Hematopoietic multipotent progenitor cell treated with erythropoietin and hydrocortisone succinate and interleukin-3 and kit ligand, for 6 days (in vitro differentiated cells): ENCODE measurements at places on chromosomes 3 and 15.

GRCh38 chr15:31494786-31495185, 168.2 kb downstream of the KLF13 start:
- DNase-seq: no peak

GRCh38 chr15:36400936-36401585, 178.4 kb upstream of the CDIN1 start:
- no peak for DNase-seq

- no peak for DNase-seq
Measured at GRCh38 chr3:170346481-170347392, 10.8 kb upstream of the SKIL start.

DNA sequence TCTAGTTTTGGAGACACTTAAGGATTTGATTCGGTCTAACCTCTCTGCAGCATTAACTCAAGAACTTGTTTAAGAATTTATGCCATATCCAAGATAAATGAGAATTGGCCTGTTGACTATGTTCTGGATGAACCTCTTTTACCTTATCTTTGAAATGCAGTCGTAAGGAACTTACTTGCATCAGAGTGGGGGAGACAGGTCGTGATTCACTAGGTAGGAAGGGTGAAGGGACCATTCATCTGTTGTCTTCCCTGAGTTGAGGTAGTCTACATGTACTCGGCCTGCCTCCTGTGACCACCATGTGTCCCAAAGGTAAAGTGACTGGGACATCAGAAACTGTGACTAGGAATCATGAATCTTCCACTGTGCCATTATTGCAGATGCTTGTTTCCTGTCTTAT, 248.0 kb upstream of the P2RY1 start:
- peak; percentile 34 for DNase-seq

DNA sequence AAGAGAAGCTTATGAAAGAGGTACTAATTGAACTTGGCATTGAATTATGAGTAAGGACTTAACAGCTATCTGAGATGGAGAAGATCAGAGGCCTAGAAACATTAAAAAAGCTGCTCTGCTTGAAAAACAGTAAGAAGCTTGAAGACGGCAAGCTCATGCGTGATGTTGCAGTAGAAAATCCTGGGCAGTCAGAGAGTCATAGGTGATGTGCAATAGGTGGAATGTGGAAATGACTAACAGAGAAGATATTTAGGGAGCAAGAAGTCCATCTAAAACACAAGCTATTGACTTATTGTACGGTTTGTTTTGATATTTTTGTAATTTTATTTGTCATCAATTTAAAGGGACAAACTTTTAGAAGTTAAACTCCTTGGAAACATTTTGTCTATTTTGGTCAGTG, 1101.4 kb downstream of the ROBO2 start:
- no peak for DNase-seq

DNA sequence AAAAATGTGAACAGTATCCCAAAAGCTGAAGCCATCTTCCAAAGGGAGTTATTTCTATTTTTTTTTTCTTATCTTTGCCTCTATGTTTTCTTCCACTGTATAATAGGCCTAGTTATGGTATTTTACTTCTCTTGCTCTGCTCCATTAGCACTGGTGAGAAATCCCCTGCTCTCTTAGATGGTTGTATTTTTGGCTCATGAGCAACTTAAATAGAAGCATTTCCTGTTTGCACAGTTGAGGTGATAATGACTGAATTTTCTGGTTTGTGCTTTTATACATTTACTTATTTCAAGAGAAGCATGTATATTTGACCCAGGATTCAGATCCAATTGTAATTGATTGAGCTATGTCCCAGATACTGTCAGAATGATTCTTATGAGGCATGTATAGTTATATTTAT, 61.6 kb upstream of the CD200R1L start:
- no peak for DNase-seq

GRCh38 chr15:85929786-85930185, 135.1 kb upstream of the KLHL25 start:
- DNase-seq: no peak

DNA sequence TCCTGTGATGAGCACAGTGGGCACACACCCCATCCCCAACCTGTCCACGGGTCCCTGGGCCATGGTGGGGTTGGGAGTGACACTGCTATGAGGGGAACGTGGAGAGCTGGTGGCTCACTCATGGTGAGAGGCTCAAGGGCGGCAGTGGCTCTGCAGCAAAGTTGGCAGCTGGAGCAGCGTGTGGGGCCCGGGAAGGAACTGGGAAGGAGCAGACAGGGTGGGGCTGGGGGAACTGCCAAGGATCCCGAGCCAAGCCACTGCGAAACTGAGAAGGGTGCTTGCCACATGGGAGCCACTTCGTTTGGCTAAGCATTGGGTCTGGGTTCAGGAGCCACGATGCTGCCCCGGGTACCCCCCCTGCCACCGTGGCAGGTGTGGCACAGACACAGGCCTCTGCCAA, 80.1 kb downstream of the SNRK start:
- no peak for DNase-seq

GRCh38 chr3:138950006-138950644, 3.1 kb downstream of the FOXL2NB start:
- no peak for DNase-seq

GRCh38 chr3:140760324-140761075, 82.6 kb downstream of the TRIM42 start:
- DNase-seq: no peak

- peak; percentile 70 for DNase-seq
Measured at GRCh38 chr3:168620854-168621253, 525.1 kb upstream of the GOLIM4 start.

DNA sequence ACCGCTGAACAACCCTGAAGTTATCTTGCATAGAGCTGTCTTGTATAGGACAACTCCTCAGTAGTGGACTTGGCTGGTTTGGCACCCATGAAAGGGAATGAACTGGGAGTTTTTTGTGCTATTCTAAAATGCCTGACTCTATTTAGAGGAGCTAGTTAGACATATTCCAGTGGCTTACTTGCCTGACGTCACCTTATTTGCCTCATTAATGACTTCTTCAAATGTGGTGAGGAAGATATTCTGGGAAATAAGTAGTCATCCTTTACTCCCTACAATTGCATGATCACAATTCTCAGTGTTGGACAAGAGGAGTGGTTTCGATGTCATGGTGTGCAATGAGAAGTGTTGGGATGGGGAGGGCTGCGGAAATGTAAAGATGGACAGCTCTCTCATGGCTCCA, 509.2 kb upstream of the MDFIC2 start:
- DNase-seq: no peak

- no peak for DNase-seq
Measured at GRCh38 chr3:183375337-183375736, 53.1 kb downstream of the MCF2L2 start.

DNA sequence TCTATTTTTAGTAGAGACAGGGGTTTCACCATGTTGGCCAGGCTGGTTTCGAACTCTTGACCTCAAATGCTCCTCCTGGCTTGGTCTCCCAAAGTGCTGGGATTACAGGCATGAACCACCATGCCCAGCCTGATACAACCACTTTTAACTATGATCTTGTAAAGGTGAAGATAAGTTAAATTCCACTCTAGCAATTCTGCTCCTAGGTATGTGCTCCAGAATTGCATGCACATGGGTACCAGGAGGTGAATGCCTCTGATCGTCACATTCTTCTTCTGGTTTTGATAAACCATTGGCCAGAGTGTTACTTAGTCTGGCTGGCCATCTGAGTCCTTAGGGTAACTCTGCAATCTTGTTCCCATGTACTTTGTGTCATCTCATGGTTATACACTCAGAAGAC, 22.3 kb downstream of the CSPG5 start:
- no peak for DNase-seq

GRCh38 chr3:185979721-185980121, 41.9 kb upstream of the TRA2B start:
- DNase-seq: peak; percentile 40

- DNase-seq: peak; percentile 48
Measured at GRCh38 chr15:39781967-39782302, 706 bp downstream of the FSIP1 start.

DNA sequence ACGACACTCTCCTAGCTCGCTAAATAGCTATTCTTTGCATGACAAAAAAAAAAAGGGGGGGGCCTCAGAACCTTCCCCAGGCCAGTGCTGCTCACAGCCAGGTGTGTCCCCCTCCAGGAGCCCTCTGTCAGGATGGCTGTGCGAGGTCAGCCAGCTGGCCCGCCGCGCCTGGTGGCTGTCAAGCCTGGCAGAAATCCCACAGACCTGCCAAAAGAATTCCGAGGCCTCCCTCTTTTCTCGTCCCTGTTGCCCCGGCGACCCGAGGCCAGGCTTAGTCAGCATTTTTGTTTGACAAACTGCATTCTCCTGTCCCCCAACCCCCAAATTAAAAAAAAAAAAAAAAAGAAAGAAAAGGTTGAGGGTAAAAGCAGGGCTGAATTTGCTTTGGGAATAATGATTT, 61.9 kb downstream of the TM4SF4 start:
- no peak for DNase-seq

DNA sequence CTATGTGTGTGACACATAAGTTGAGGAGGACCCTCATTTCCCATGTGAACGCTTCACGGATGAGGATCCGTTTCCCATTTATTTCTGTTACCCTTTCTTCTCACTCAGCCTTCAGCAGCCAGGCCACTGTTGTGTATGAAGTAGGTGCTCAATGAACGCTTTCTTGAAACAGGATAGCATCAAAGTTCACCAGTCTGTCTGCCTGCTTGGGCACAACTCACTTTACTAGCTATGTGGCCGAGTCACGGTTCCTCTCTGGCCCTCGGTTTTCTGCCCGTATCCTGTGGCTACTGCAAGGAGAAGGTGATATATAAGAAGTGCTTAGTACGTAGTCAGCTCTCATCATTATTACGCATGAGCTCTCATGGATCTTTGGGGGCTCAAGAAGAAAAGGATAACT, 22.4 kb downstream of the ACSBG1 start:
- DNase-seq: no peak

DNA sequence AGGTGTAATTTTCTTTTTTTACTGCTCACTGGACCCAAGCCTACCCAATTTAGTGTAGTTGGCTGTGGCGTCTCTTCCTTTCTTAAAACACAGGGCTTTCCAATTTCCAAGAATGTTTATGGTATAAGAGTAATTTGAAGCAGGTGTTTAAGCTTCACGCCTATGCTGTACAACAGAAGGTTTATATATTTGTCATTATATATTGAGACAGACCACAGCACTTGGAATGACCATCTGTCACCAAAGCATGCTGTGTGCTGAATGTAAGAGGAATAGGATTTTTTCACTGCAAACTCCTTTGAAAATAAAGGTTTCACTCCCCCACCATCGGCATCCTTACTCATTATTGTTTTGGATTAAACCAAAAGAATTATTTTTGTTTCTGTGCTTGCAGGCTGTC, 325.7 kb downstream of the OTOL1 start:
- no peak for DNase-seq

GRCh38 chr15:95932676-95933075, 397.8 kb upstream of the NR2F2 start:
- DNase-seq: no peak

- DNase-seq: peak; percentile 14
Measured at GRCh38 chr15:78507831-78508160, 419 bp downstream of the HYKK start.

DNA sequence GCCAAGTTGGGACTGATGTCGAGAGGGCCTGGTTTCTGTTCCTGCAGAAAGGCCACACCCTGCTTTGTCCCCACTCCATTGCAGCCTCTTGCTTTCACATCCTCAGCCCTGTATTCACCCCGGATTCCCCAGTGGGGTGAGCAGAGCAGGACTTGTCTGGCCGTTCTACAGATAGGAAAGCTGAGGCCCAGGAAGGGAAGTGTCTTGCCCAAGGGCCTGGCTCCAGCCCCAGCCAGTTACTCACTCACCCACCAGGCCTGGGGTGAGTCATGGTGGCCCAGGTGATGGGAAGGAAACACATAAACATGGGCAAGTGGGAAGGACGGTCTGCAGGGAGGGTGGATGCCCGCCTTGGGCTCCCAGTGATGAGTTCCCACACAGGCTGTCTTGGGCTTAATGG, 6.1 kb upstream of the DUSP7 start:
- DNase-seq: no peak

DNA sequence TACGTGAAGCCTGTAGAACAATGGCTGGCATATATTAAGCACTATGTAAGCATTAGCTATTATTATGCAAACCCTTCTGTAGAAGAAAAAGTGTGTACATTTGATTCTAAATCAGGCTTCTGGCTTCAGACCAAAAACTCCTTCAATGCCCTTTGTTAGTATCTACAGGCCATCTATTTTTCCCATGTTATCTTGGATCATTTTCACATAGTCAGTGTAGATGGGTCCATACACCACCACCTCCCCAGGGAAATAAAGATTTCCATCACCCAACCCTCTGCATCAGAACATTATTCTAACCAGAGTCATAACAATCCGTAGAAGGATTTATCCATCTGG, 8.0 kb upstream of the KLHL6 start:
- no peak for DNase-seq

- DNase-seq: no peak
Measured at GRCh38 chr3:143821862-143822261, 26.4 kb downstream of the SLC9A9 start.

DNA sequence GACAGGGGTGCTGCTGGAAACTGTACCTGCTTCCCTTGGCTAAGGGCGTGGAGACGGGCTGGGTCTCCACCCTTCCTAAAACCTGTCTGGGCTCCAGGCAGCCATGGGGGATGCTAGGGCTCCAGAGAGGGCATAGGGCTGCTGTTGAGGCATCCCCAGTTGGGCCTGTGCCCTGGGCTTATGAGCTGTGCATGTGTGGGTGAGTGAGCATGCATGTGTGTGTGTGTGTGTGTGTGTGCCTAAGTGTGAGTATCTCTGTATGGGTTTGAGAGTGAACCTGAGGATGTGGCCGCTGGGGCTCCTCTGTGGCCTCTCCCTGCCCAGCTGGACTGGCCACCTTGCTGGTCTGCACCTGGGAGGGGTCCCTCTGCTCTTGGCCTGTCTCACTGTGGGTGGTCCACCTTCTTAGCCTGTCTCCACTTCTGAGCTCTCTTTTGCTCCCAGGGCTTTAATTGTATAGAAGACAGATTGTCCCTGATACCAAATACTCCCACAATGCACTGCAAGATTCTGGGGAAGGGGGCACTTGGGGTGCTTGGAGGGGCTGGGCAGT, 11.9 kb upstream of the TMEM115 start:
- DNase-seq: no peak

DNA sequence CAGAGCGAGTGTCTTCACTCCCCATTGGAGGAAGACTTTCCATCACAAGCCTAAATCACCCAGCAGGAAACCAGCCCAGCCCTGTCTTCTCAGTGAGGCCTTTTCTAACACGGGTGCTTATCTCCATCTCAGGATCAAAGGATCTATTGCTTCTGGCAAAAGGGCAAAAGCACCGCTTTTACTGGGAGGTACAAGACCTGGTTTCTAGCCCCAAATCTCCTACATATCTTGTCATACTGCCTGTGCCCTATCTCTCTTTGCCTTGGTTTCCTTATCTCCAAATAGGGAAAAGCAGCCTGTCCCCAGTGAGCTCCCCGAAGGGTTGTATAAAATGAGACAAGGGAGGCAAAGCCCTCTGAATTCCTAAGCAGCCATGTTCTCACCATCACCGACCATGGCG, 5.2 kb downstream of the GLB1 start:
- DNase-seq: peak; percentile 71

DNA sequence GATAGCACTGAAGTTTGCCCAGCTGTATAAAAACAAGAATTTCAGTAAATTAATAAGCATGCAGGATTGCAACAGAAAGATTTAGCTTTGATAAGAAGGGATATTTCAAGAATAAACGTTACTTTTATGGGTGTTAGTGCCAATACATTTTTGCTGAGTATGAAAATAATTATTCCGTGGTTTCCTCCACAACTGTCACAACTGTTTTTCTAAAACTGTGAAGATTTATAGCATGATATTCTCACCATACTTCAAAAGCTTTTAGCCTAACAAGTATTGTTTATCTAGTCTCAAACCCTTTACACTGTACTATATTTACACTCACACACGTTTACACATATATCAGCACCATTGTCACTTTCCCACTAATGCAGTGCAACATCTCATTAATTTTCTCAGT, 200.5 kb downstream of the TPRG1 start:
- no peak for DNase-seq
